ENCODE measurements at places on chromosomes 2 and 18. TPM values are rescaled to one million over a fixed set of nuclear protein-coding genes. Genes with fewer than 3 reads are reported as not detected.

Gene DUSP11
- 36.6 TPM for total RNA-seq

GRCh38 chr18:7116792-7117389 lies 706 bp downstream of the LAMA1 start:
- DNase-seq = no peak

- DNase-seq = no peak
Observed at GRCh38 chr2:190664240-190664639, 15.4 kb downstream of the NAB1 start.

DNA sequence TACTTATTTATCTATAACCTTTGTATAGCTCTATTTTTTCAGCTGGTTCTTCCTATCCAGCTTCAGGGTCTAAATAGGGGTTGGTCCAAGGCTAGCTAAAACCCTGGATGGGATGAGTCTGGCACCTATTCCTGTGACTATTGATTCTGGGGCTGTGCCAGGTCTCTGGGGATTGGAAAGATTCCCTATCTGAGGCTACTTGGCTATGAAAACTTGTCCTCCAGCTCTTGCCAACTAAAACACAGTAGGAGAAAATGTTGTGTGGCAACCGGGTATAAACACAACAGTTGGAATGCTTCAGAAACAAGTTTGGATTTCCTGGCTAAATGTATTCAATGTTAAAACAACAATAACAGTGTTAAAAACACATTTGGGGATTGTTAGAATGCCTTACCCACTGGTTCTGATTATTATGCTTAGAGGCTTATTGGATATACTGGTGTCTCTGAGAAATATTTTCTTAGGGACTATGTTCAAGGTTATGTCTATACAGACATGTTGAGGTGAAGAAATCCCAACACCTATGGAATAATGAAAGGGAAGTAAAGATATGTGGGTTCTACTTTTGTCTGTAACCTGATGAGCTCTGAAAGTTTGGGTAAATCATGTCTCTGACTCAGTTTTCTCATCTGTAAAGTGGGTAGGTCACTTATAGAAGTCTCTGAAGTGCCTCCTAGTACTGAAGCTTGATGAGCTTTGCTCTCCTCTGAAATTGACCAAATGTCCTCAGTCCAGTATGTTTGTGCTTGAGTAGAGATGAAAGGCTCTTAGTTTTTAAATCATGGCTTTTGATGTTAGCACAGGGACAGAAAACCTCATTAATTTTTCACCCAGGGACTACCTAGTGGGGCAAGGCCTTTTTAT lies 460.7 kb downstream of the MTX2 start:
- DNase-seq = no peak

DNA sequence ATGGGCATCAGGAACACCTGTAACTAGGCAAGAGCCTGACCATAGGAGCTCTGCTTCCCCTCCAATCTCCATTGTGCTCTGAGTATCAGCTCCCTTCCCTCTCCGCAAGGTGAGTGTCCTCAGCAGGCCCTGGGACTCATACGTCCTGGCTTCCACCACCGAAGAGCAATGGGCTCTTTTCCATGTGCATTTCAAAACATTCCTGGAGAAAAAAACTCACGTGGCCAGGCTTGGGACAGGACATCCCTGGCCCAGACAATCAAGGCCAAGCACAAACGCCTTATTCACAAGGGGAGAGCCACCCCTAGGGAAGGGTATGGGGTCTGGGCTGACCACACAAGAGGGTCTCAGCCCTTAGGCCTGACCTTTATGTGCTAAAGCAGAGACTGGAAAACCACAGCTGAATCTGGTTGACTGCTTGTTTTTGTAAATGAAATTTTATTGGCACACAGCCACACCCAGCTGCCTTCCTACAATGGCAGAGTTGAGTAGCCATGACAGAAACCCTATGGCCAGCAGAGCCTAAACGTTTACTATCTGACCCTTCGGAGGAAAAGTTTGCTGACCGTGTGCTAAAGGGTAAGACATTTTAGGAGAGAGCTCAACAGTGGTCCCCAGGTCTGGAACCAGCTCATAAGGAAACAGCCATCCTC lies 175.7 kb upstream of the ARL4C start:
- DNase-seq = no peak

- DNase-seq = no peak
Observed at GRCh38 chr2:120711694-120712093, 24.0 kb upstream of the GLI2 start.

GRCh38 chr18:8515142-8515865 lies 93.9 kb upstream of the RAB12 start:
- no peak for DNase-seq

DNA sequence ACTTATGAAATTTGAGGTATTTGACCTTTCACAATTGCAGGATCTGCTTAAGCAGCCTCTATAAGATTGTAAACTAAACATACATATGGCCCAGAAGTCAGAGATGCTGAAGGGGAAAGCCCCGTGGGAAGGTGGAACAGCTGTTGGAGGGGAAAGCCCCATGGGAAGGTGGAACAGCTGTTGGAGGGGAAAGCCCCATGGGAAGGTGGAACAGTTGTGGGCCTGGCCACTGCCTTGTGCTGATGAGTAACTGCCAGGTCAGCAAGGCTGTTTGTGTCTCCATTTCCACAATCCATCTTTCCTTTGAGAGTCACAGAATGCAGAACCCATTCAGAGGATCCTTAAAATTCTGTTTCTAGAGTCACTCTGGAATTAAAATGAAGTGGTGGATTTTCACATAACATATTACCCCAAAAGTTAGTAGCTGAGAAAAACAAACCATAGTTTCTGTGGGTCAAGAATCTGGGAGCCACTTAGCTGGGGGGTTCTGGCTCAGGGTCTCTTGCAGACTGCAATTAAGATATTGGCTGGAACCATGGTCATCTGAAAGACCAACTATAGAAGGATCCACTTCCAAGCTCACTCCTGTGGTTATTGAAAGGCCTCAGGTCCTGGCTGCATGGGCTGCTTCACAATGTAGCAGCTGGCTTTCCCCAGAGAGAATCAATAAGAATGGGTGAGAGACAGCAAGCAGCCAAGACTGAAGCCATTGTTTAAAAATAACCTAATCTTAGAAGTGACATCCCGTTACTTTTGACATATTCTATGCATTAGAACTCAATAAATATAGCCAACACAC lies 86.6 kb upstream of the CAVIN2 start:
- no peak for DNase-seq

Gene HOXD13
- 5.2 TPM for total RNA-seq

DNA sequence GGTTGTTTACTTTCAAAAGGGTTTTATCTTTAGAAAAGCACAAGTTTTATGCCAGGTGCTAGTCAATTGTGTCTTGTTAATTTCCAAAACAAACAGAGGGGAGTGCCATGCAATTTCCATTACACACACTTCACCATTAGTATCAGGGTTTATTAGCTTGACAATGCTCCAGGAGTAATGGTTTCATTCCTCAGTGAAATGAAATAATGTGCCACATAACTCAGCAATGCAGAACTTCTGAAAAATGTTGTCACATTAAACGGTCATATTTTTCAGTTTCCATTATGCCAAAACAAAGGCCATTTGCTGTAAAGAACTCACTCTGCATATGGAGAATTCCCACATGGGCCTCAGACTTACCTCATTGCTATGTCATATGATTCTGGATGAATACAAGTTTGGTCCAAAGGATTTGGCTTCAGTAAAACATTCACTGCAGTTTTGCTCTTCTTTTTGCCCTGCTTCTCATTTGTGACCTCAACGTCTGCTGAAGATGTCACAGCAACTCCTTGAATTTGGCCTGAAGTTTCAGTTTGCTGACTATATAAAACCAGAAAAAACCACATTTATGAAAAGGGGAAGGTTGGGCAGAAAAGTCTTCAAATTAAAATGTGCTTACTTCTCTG lies 198.2 kb downstream of the SRBD1 start:
- no peak for DNase-seq

- peak; percentile 94 for DNase-seq
Observed at GRCh38 chr2:237500681-237501424, 13.8 kb downstream of the MLPH start.

DNA sequence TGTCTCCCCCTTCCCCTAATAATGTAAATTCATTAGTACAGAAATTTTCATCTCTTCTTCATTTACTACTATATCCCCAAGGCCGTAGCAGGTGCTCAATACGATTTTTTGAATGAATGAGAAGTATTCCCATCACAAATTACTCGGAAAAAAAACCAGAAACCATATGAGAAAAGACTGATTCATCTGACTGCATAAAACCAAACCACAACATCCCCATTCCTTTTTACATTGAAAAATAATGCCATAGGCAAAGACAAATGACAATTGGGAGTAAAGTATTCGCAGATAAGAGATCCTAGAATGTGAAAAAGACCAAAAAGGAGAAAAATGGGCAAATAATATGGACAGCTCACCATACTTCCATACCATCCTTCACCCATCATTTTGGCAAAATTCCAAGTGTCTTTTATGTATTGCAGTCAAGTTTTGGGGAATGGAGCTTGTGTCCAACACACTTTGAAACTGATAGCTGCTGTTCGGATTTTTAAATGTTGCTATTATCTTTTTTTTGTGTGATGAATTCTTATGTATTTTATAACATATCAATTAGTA lies 1.5 kb downstream of the ZC3H8 start:
- DNase-seq = no peak

- no peak for DNase-seq
Observed at GRCh38 chr2:38301969-38302702, 74.9 kb downstream of the ATL2 start.

Gene MREG
- total RNA-seq = 3.4 TPM

Gene TEX44
- not detected for total RNA-seq

Gene SESTD1
- total RNA-seq = 26.3 TPM

- peak; percentile 68 for DNase-seq
Observed at GRCh38 chr2:84022810-84023431, 436.2 kb downstream of the SUCLG1 start.

Gene FAP
- not detected for total RNA-seq

- no peak for DNase-seq
Observed at GRCh38 chr2:201450954-201451291, 335 bp downstream of the TRAK2 start.

Gene FARSB
- 101 TPM for total RNA-seq

- DNase-seq = peak; percentile 25
Observed at GRCh38 chr2:70124983-70125480, 37.8 kb downstream of the PCBP1 start.

- DNase-seq = no peak
Observed at GRCh38 chr2:176137906-176138305, 8.4 kb downstream of the HOXD8 start.

Gene CYP1B1
- 74.7 TPM for total RNA-seq

Gene FHOD3
- 23.1 TPM for total RNA-seq

Gene IL36RN
- not detected for total RNA-seq

Gene MSTN
- total RNA-seq = 0.17 TPM

Gene ASXL3
- 0.20 TPM for total RNA-seq

Gene CHRND
- 0.05 TPM for total RNA-seq

Gene CDH20
- not detected for total RNA-seq

DNA sequence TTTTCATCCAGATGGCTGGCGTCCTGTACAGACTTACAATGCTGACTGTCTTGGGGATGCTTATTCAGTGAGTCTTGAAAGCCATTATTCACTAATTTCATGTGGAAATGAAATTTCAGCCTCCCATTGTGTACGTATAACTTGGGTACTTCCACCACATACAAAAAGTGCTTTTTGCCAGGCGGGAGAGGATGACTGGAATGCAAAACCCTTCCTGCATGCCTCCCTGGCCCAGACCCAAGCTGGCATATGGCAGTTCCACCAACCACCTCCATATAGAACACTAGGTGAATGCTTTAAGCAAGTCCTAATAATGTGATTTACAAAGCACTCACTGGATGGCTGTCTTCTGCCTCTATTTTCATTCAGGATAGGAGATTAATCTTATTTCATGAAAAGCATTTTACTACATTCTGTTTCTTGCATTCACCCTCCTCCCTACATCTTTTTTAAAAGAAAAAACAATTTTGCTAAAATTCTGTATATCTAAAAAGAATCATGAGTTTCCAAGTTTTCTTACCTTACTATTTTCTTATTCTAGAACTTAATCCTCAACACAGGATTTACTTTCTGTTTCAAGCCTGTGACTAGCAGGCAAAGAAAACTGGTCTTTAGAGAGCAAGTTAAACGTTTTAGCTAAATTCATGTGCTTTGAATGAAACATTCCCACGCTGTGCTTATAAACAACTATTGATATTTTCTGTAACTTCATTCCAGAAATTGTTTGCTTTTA lies 327.6 kb downstream of the NCKAP5 start:
- DNase-seq = no peak

Gene C2orf66
- 0.84 TPM for total RNA-seq

Gene KIAA2012
- total RNA-seq = not detected

Gene DOK1
- total RNA-seq = 22.1 TPM

Gene SLC11A1
- 1.2 TPM for total RNA-seq

DNA sequence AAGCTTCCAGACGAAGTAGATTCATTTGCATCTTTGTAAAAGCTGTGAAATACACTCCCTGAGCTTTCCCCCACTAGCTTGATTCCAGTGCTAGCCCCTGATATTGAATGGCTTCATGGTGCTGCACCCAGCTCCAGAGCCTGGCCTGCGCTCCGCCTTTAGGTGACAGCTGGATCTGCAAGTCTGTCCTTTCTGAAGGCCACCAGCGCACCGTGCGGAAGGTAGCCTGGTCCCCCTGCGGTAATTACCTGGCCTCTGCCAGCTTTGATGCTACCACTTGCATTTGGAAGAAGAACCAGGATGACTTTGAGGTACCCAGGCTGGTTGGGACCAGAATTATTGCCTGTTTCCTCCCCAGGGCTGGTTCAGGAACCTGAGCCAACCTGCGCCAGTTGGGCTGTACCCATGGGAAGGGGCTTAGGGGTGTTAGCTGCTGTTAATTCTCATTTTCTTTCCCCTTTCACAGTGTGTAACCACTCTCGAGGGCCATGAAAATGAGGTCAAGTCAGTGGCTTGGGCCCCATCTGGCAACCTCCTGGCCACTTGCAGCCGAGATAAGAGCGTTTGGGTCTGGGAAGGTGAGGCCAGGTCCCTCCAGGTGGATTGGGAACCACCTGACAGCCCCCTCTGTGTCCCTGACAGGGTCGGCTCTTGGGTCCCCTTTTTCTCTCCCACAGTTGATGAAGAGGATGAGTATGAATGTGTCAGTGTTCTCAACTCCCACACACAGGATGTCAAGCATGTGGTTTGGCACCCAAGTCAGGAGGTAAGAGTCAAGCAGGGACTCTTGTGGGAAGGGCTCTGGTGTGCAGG lies 1.3 kb downstream of the CIAO1 start:
- DNase-seq = no peak

Data from NCI-H460 (cell line).